ENCODE measurements at places on chromosomes 6 and 20. TPM values are rescaled to one million over a fixed set of nuclear protein-coding genes. Genes with fewer than 3 reads are reported as not detected.

DNA sequence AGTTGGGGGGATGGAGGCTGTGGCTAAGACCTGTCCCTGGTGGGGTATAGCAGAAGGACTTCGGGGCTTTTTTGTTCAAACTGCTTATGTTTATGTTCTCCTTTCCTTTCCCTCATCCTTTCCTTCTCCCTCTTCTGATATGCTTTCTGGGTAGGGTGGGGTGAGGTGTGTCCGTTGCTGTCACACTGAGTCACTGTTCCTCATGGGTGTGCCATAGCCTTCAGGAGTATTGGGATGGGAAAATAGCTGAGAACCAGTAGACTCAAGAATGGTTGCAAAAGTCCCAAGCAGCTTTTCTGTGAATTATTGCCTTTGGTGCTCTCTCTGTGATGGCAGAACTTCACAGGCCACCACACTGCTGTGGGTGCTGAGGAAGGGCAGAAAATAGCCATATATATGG, 39.6 kb downstream of the TPD52L1 start:
- DNase-seq: peak; percentile 73

DNA sequence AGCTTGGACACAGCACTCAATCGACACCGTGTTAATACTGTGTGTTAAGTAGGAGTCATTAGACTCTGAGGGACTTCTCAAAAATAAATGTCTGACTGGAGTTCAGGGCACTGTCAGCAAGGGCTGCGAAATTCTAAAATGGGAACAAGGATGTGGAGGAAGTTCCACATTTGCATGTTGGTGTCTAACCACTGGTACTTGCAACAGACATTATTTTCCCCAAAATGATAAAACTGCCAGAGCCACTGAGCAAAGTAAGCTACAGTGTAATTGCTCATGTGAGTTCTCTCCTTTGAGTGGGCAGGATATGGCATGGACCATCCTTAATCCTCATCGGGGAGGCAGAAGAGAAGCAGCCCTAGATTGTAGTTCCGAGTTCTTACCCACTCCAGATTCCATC, 215.9 kb downstream of the SLC24A3 start:
- no peak for DNase-seq

GRCh38 chr6:34063651-34064050, 82.2 kb downstream of the GRM4 start:
- DNase-seq: no peak

GRCh38 chr20:32828029-32828680, 8.4 kb downstream of the MAPRE1 start:
- no peak for DNase-seq

DNA sequence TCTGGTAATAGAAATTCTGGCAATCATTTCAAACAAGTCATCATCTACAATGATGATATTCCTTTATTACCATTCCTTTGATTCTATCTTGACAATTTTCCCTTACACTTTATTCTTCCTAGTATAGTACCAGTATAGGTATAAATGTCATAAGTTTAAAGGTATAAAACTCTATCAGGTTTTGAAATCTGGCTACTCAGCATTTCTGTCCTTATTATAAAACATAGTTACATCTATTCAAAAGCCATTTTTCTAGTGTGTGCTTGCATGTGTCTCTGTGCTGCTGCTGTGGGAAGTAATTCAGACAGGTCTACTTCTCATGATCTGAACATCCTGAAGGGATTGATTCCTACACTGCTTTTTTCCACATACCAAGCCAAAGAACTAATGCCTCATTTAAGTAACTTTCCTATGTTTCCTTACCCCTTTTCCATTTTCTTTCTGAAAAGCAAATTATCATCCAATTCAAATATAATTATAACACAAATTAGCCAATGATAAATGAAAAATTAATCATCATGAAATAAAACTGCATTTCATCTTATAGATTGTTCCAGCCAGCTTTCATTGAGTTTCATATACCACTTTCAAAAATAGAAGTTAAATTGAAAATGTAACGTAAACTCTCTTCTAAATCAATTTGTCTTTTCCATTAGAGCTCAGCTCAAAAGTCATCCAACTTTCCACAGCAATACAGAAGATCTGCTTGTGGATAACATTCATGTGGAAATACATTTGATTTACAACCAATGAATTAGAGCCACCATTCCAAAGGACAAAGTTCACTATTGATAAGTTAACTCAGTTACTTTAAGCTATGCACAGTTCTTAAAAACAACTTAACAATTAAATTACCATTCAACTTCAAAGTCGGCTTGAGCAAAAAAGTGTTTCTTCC, 35.9 kb downstream of the COL12A1 start:
- DNase-seq: no peak

TRIM31 gene
- total RNA-seq: 3.0 TPM

RBM38 gene
- total RNA-seq: 14.6 TPM

BTNL2 gene
- not detected for total RNA-seq
